ENCODE measurements at places on chromosomes 7 and 10. TPM values are rescaled to one million over a fixed set of nuclear protein-coding genes. Genes with fewer than 3 reads are reported as not detected.

- DNase-seq: no peak
These were observed 5.8 kb upstream of the METTL27 start for GRCh38 chr7:73847941-73848723.

GRCh38 chr10:7487528-7487927 lies 76.7 kb upstream of the SFMBT2 start:
- DNase-seq: no peak

GRCh38 chr10:42911359-42911758 lies 128.8 kb downstream of the BMS1 start:
- DNase-seq: no peak

- no peak for DNase-seq
These were observed 51.2 kb upstream of the BMPER start for GRCh38 chr7:33854178-33854577.

DNA sequence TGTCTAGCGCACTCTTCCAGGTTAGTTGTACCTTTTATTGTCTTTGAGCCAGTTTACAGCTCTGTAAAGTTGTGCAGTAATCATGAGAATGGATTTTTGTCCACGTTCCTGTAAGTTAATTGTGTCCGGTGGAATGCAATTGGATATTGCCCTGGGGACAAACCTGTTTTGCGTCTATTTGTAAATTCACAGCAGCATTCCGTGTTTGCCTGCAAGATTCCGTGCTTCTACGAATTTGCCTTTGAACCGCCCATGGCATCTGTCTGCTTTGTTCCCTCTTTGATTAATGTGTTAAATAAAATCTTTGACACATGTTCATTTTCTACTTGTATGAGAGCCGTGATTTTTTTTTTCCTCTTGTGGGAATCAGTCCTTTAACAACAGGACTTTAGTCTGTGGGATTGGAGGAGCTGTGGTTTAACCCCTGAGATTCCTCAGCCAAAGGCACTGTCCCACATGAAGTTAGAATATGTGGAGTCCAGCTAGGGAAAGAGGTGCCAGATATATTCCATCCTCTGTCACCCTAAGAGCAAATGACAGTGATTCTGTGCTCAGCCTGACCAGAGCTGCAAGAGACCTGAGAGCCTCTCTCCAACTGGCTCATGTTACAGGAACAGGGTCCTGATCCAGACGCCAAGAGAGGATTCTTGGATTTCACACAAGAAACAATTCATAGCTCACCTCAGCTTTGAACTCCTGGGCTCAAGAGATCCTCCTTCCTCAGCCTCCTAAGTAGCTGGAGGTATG lies 126.3 kb downstream of the COL26A1 start:
- peak; percentile 36 for DNase-seq

DNA sequence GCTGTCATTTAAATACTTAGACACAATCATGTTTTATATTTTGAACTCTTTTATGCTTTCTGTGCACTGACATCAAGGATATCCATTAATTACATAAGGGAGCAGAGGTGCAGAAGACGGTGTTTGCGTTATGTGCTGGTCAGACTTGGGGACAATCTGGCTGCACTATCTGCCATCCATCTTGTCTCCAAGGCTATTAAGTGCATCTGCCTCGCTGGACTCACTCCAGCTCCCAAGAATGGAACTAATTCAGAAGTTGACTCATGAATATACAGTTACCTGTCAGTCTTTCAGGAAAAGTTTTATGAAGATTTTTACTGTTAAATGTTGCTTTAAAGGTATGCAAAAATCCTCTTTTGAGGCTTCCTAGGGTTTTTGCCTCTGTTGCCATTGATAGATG lies 391.0 kb downstream of the SUGCT start:
- DNase-seq: no peak

DNA sequence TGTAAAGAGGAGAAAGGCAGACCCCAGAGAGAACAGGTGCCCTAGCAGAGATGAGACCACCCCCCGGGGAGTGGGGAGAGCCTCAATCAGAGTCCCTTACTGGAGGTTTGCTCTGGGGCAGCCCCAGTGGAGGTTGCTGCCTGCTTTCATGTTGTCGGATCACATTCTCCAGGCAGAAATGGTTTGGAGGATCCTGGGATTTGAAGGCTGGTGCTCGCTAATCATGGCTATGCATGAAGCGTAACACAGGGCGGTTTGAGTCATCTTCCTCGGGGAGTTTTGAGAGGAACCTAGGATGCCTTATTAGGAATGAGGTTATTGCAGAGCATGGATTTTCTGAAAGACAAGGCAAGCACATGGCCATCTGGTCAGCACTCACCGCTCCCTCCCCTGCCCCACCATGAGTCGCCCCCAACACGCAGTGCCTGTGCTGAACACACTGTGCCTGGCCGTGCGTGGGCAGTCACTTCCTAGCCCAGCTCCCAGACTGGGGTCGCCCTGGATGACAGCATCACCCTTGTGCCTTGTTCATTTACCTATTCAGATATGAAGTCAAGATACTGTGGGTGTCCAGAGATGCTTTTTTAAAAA lies 319.9 kb downstream of the DPP6 start:
- DNase-seq: no peak

GRCh38 chr7:2032876-2033407 lies 199.8 kb downstream of the MAD1L1 start:
- no peak for DNase-seq

DNA sequence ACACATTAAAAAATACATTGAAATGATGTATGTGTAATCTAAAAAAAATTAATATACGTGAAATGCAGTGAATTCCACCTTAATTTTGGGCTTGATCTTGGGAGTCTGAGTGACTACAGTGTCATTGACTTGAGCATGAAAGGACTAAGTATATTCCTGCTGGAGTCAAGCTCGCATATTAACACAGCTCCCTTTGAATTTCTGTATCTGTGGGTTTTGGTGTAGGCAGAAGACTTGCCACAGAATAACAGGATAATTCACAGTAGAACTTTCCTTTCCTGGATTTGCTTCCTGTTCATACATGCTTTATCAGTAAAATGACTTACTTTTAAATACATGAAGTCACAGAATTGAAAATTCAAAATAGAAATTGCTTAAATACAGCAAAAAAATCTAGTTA lies 55.3 kb downstream of the PPP1R9A start:
- DNase-seq: no peak

- no peak for DNase-seq
These were observed 33.9 kb downstream of the PTER start for GRCh38 chr10:16470747-16471146.

GRCh38 chr10:36496758-36497157 lies 628.6 kb upstream of the ANKRD30A start:
- DNase-seq: no peak

DNA sequence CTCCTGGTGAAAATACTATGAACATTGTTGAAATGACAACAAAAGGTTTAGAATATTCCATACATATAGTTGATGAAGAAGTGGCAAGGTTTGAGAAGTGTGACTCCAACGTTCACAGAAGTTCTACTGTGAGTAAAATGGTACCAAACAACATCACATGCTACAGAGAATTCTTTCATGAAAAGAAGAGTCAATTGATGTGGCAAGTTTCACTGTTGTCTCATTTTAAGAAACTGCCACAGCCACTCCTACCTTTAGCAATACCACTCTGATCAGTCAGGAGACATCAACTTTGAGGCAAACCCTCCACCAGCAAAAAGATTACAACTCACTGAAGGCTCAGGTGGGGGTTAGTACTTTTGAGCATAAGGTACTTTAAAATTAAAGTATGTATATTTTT lies 693.3 kb downstream of the GRID1 start:
- no peak for DNase-seq

DNA sequence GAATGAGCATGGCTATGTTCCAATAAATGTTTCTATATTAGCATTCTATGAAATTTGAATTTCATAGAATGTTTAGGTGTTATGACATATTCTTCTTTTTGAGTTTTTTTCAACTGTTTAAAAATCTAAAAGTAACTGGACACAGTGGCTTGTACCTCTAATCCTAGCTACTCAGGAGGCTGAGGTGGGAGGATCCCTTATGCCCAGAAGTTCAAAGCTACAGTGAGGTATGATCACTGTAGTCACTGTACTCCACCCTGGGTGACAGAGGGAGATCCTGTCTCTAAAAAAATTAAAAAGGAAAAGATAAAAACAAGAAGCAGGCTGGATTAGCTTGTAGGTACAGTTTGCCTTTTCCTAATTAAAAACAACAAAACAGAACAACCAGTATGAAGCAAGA lies 95.1 kb downstream of the NRBF2 start:
- DNase-seq: no peak

- no peak for DNase-seq
These were observed 115.5 kb downstream of the RTKN2 start for GRCh38 chr10:62153191-62153590.

- DNase-seq: no peak
These were observed 81.1 kb downstream of the PRTFDC1 start for GRCh38 chr10:24871011-24871935.

DNA sequence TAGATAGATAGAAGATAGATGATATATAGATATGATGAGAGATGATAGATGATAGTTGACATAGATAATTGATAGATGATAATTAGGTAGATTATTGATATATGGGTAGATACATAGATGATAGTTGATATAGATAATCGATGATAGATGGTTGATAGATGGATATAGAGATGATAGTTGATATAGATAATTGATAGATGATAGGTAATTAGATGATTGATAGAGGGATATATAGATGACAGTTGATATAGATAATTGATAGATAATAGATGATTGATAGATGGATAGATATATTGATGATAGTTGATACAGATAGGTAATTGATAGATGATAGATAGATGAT lies 72.3 kb downstream of the PRR15 start:
- no peak for DNase-seq

- DNase-seq: no peak
These were observed 46.9 kb downstream of the KMT2E start for GRCh38 chr7:105060923-105061322.

DNA sequence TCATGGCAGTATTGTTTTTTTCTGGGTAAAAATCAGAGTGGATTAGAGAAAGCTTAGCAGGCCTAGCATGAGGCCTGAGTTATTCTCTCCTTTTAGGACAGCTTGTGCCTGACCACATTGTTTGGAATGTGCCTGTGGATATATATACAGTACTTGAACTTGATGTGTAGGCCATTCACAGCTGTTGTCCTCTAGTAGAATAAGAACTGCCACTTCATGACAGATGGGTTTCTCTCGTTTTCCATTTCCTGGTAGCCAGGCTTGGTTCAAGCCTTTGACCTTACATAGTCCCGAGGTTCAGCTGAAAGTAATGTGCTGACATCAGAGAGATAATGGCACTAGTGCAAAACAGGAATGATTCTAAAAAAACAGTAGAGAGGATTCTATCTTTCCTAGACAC lies 473.9 kb downstream of the AUTS2 start:
- peak; percentile 17 for DNase-seq

DNA sequence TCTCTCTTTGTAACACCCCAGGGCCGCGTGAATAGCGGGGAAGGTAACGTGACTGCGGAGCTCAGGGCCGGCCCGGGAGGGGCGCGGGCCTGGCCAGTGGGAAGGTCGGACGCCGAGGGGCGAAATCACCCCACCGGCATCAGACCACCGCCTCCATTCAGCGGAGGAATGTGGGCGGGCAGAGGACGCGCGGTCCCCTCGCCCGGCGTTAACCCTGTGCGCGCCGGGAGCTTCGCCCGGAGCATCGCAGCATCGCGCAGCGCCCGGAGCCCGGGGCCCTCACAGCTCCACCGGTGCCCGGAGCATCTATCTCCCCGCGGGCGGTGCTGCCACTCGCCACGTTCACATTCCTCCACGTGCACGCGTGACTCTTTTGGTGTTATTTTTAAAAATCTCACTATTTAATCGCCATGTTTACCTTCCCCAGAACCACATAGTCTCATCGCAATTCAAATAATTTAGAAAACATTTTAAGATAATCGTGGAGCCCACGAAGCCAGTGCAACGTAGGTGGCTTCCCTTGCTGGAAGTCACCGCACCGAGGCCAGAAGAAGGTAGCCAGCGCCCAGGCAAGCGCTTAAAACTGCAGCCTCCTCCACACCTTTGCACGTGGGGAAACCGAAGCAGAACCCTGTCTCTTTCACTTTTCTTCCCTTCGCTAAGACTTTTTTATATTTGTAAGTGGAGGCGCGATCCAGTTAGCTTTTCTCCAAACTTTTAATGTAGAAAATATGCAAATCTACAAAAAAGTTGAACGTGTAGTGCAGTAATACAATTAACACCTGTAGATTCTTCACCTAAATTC lies 21.8 kb downstream of the FGFBP3 start:
- DNase-seq: no peak

GRCh38 chr10:102268375-102268888 lies 23.1 kb downstream of the GBF1 start:
- no peak for DNase-seq

GRCh38 chr10:52578871-52579405 lies 193.6 kb downstream of the MBL2 start:
- DNase-seq: no peak

- DNase-seq: no peak
These were observed 23.6 kb downstream of the TSPAN15 start for GRCh38 chr10:69474742-69475432.

DNA sequence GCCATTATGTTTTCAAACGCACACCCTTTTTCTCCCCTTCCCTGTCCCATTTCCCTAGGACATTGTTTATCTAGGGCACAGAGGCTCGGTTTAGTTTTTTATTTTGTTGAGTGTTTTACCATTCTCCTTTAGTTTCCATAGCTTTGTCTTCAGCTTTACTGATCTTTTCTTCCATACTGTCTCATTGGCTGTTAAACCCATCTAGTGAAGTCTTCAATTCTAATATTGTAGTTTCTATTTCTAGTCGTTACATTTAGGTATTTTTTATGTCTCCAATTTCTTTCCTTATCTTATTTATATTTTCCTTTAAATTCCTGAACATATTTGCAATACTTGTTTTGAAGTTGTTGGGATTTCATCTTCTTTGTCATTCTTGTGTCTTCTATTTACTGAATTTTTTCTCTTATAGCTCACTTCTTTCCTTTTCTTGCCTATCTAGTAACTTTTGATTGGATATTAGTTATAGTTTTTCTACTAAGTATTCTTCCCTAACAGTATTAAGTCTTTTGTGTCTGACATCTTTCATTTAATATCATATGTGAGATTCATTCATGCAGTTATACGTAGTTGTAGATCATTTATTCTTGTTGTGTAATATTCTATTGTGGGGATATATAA lies 41.0 kb upstream of the SH2D4B start:
- DNase-seq: no peak

- no peak for DNase-seq
These were observed 7.8 kb downstream of the RBP4 start for GRCh38 chr10:93593254-93593653.

GRCh38 chr7:142593106-142593505 lies 156.2 kb upstream of the PRSS1 start:
- DNase-seq: no peak

GRCh38 chr10:11279314-11279713 lies 261.6 kb downstream of the CELF2 start:
- no peak for DNase-seq

- DNase-seq: no peak
These were observed 243.5 kb downstream of the ADK start for GRCh38 chr10:74394416-74394969.

Gene PRLHR
- total RNA-seq: not detected

Gene EGR2
- total RNA-seq: 0.20 TPM

Gene SUN3
- not detected for total RNA-seq

Gene CYP3A4
- total RNA-seq: 0.67 TPM

Gene BMI1
- total RNA-seq: 23.5 TPM

Gene FAM237B
- not detected for total RNA-seq

Gene NANOS1
- 0.30 TPM for total RNA-seq

Gene MUC12
- 542 TPM for total RNA-seq

Gene RBP3
- not detected for total RNA-seq

Gene LBX1
- not detected for total RNA-seq

Gene H2BK1
- not detected for total RNA-seq

Gene SPDYE1
- total RNA-seq: not detected

Gene PHKG1
- total RNA-seq: 1.7 TPM

Gene BUD23
- total RNA-seq: 46.4 TPM

Gene ACBD5
- 52.4 TPM for total RNA-seq

Gene ASB10
- not detected for total RNA-seq

Gene GPR141
- 0.58 TPM for total RNA-seq

Measured in colonic mucosa (tissue), 4 donors.